ENCODE measurements at places on chromosomes 4 and X.

DNA sequence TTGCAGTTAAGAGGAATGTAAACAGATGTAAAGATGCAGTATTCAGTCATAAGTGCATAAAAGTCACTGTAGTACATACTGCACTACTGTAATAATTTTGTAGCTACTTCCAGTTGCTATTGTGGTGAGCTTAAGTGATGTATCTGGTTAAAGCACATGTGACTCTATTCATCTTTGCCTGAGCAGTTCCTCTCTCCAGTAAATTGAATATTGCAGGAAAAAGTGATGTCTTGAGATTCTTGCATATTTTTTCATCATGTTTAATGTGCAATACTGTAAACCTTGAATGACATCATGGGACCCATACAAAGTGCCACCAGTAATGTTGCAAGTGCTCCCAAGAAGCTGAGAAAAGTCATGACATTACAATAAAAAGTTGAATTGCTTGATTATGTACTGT, 9.6 kb downstream of the UBA6 start:
- no peak for DNase-seq

- DNase-seq, result no peak
These were observed 1.5 kb upstream of the EDNRA start for GRCh38 chr4:147479376-147479775.

GRCh38 chr4:151718984-151719955, 41.5 kb downstream of the GATB start:
- no peak for DNase-seq

DNA sequence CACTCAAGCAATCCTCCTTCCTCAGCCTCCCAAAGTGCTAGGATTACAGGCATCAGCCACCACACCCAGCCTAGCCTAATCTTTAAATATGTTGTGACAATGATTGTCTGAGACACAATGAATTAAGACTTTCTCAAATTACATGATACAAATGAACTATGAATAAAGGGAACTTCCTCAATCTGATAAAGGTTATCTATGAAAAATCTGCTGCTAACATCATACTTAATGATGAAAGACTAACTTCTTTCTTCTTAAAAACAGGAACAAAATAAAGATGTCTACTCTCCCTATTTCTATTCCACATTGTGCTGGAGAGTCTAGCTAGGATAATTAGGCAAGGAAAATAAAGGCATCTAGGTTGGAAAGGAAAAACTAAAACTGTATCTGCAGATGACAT, 60.0 kb downstream of the PDHA1 start:
- no peak for DNase-seq

DNA sequence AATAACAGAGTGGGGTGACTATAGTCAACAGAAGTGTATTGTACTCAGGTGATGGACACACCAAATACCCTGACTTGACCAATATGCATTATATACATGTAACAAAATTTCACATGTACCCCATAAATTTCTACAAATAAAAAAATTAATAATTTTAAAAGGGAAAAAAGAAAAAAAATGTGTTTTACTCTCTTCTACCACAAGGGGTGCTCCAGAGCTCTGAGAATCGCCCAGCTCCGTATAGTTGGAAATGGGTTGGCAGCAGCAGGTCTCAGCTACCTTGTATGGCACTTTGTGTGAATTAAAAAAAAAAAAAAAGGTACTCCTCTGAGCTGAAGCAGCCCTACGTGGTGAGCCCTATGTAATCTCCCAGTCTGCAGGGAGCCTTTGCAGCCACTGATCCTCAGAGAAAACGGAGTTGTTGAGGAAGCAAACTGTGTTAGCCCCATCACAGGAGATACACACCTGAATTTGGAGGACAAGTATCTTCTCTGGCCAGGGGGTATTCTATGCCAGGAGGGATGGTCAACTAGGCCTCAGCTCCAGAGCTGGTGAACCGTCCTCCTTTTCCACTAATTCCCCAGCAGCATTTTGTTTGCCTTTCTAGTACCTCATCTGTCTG, 17.2 kb upstream of the POLA1 start:
- no peak for DNase-seq
